Activated CD8-positive, alpha-beta T cell treated with anti-CD3 and anti-CD28 coated beads for 36 hours (primary cell): ENCODE measurements at places on chromosomes 3 and 15.

DNA sequence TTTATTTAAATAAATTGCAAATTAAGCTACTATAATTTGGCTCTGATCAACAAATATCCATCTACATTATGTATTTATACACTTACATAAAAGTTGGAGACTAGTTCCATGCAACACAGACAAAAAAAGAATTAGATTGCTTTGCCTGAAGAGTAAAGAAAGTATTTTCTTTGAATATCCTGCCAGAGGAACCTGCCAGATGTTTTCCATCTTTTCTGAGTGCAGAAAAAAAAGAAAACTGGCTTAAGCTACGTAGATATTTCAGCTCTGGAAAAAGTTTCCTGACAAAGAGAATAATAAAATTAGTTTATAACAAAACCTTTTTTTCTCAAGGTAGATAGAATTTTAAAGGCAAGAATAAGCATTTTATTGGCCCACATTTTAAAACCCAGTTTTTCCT, 607.5 kb upstream of the NAALADL2 start:
- DNase-seq: no peak

GRCh38 chr3:16171009-16171408, 3.5 kb upstream of the GALNT15 start:
- no peak for DNase-seq

DNA sequence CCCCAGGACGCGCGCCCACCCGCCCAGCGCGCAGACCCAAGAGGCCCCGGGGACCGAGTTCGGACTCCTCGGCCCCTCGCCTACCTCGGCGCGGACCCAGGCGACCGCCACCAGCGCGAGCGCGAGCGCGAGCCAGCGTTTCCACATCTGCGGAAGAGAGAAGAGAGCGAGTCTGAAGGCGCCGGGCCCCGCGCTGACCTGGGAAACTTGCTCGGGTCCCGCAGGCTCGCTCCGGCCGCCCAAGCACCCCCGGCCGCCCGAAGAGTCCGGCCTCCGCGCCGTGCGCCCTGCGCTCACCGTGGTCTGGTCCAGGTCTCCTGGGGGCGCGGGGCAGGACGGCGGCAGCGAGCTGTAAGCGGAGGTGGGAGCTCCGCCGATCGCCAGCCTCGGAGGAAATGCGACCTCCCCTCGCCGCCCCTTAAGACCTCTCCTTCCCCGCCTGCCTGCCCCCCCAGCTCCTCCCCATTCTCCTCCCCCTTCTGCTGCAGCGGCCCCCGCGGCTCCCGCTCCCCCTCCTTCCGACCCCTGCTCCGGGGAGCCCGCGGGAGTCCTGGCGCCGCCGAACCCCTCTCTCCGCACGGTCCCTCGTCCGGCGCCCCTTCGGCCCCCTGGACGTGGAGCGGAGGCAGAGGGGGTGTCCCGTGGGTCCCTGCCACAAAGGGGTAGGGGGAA, at the start of gene FSTL1:
TSS of gene FSTL1 (minus strand) at position 393 of the 672 bp plus-strand sequence. CDS start at position 147, 246 bp downstream.
- peak; percentile 14 for DNase-seq

- DNase-seq: no peak
Observed at GRCh38 chr3:30502051-30502741, 104.2 kb upstream of the TGFBR2 start.

- DNase-seq: no peak
Observed at GRCh38 chr3:146709969-146710368, 104.8 kb upstream of the PLSCR5 start.

- DNase-seq: no peak
Observed at GRCh38 chr15:56797720-56798275, 64.5 kb upstream of the ZNF280D start.

GRCh38 chr15:87949151-87949574, 307.4 kb downstream of the NTRK3 start:
- no peak for DNase-seq

DNA sequence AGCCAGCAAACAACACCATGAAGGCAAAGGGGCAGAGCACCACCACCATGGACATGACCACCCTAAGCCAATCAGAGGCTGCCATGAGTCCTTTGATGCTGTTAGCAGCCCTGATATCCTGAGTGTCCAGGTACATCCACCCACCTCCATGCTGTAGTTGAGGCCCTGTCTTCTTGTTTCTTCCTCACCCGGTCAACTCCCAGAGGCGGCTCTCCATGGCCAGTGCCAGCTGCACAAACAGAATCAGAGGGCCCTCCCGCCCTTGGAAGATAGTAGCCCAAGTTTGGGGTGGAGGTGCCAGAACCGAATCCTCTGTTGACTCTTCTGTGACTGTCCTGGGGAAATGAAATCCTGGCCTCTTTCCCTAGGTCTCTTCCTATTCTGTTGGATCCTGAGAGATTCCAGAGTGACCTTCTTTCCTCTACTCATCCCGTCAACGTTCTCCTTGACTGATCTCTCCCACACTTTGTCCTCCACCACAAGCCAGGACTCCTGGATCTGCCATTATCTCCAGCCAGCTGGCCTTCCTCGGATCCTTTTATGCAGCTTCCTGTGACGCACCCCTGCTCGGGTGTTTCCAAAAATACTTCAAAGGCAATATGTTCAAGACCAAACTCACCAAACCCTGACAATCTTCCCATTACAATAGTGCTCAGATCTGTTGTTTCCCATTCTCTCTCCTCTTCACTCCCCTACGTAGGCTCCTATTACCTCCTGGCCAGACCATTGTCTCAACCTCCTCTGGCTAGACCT, 45.4 kb upstream of the DLG1 start:
- no peak for DNase-seq

GRCh38 chr15:81182756-81183438, 13.8 kb upstream of the IL16 start:
- DNase-seq: no peak
